Smooth muscle cell of the brain vasculature (primary cell): ENCODE measurements at places on chromosomes 2 and 18.

DNA sequence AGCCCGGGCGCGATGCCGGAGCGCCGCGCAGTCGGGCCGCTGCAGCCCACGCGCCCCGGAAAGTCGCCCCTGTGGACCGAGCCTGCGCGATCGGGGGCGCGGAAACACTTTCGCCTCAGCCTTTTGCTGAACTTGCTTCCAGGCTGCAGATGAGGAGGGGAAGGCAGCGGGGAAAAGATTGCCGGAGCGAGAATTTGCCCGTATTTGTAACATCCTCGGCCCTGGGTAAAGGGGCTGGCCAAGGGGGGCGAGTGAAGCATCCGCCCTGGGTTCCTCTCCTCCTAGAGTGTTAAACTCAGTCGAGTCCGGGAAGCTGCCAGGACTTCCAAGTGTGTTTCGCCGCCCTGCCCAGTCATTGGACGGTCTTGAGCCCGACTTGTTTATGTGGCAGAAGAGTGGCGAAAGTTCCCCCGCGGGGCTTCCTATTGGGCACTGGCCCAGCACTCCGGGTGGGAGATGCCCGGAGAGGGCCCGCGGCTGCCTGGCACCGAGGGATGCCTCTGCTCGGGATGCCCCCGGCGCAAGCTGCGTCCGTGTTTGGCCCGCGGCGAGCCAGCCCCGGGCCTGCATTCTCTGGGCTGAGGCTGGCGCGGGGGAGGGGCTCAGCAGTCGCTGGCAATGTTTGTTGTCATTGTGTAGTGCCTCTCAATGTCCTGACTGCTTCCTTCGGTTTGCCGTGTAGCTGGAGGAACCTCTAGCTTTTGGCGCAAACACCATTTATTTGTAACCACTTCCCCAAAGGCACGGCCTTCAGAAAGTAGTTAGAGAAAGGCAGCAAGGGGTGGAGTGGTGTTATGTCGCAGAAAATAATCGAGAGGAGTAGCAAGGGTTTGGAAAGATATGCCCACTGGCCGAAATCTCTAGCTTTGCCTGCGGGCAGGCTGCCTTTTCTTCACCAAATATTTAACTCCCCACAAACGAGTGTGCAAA lies 1.1 kb downstream of the CYBRD1 start:
- no peak for DNase-seq

- no peak for DNase-seq
Observed at GRCh38 chr2:100856732-100857131, 36.8 kb downstream of the NPAS2 start.

DNA sequence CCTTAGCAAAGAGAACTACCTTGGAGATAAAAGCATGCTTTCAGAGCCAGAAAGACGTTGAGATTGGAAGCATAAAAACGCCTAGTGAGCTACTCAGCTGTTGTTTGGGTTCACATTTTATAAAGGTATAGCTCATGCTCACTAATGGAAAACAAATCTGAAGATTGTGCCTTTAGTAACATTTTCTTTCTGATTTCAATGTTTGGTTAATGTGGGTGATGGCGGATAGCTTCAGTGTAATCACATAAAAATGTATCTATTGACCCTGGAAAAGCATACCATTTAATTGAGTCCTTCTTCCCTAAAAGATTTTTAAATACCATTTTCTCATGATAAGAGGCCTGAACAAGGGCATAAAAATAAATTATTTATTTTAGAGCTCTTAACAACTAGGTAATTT lies 73.4 kb downstream of the DTNA start:
- no peak for DNase-seq

- no peak for DNase-seq
Observed at GRCh38 chr2:134139611-134140010, 114.3 kb upstream of the MGAT5 start.

GRCh38 chr2:100320547-100321178 lies 1.6 kb downstream of the LONRF2 start:
- DNase-seq: no peak

- no peak for DNase-seq
Observed at GRCh38 chr2:42770288-42771131, 6.6 kb upstream of the OXER1 start.

GRCh38 chr2:10987861-10988260 lies 76.1 kb downstream of the KCNF1 start:
- DNase-seq: no peak

- no peak for DNase-seq
Observed at GRCh38 chr2:226932443-226932842, 96.6 kb downstream of the RHBDD1 start.

GRCh38 chr2:1728821-1729220 lies 15.5 kb downstream of the PXDN start:
- no peak for DNase-seq

DNA sequence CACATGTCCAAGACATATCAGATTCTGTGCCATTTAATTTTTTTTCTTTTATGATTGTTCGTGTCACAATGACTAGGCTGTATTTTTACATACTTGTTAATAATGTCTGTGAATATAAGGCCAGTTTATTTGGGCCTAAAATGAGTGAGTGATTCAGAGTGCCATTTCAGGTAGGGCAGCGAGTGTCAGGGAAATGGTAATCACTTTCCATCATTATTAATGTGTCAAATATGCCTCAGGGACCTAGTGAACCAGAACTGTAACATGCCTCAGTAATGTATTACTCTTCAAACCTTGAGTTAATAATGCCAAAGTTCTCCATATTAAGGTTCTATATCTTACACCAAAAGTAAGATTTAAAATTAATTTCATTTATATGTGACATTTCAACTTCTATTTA lies 8.6 kb downstream of the FAM171B start:
- no peak for DNase-seq

- DNase-seq: no peak
Observed at GRCh38 chr2:99805930-99806476, 316.2 kb upstream of the REV1 start.

DNA sequence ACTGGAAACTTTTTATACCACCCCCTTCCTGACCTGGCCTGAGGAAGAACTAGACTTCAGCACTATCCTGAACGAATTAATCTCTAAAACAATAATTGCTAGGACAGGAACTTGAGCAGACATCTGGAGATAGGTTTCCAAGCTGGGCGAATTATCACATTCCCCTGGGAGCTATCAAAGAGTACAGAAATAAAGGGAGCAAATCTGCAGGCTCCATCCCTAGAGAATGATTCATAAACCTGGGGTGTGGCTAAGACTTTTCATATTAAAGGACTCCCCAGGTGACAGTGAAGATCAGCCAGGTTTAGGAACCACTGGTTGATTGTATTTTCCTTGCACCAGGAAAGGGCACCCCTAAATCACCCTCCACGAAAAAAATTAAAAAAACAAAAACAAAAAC lies 105.6 kb upstream of the NOL4 start:
- no peak for DNase-seq

DNA sequence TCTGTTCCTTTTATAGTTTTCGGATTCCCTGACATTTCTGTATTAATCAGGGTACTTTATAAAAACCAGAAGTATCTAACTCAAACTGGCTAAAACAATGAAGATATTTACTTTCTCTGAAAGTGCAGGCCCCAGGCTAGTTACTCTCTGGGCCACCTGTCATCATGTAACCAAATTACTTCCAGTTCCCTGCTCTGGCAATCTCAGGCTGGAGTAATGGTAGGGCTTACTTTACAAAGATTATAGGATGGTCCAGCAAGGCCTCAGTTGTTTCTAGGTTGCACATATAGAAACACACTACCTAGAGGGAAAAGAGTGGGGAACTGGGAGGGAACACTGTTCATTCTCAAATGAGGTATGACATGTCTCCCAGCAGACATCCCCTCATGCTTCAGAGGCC lies 74.8 kb downstream of the CHST9 start:
- DNase-seq: no peak

DNA sequence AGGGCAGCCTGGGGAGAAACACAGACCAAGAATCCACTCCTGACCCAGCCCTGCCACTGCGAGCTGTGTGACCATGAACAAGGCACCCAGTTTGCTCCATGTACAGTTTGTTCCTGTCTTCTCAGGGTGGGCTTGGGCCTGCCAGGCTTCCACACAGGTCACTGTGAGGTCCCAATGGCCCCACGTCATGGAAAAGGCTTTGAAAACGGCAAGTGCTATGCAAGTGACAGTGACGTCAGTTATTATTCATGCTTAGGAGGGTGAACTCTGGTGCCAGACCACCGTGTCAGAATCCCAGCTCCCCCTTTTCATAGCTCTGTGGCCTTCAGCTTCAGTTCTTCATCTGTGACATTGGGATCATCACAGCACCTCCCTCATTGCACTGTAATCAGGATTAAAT lies 87.1 kb downstream of the TNS1 start:
- DNase-seq: no peak

GRCh38 chr2:42754776-42755140 lies 9.2 kb downstream of the OXER1 start:
- DNase-seq: no peak

DNA sequence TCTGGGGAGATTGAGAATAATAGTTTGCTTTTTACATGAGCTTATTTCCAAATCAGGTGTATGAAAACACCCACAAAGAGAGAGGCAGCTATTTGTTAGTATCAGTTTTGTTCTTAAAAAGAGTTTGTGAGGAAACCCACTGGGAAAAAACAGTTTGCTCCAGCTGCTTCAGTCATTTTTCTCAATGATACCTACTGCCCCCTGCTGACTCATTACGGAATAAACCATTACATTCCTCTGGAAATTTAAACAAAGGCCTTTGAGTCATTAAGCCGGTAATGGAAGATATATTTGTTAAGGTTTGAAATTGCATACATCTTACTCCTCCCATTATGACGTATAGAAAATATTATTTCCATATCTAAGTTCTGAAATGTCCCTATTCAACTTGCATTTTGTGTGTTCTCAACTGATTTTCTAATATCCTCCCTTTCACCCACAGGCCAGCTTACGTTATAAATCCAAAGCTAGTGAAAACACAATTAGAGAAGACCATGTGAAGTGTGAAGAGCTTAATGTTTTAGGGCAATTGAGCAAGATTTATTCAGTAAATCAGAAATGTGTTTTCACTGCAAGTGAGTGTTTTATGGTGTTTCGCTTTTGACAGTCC lies 761.6 kb downstream of the DSC3 start:
- peak; percentile 6 for DNase-seq

DNA sequence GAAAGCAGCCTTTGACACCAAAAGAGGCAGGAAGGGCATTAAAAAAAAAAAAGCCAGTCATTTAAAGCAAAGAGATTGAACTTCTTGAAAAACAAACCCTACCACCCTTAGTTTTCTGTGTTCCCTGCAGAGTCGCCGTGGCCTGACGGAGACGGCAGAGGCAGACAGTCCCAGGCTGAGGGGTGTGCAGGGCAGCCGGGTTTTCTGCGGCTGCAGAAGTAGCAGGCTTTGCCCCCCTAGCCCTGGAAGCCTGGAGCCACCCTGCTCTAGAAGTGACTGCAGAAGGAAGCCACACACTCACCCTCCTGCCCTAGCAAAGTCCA lies 2.8 kb downstream of the INPP5D start:
- DNase-seq: no peak

DNA sequence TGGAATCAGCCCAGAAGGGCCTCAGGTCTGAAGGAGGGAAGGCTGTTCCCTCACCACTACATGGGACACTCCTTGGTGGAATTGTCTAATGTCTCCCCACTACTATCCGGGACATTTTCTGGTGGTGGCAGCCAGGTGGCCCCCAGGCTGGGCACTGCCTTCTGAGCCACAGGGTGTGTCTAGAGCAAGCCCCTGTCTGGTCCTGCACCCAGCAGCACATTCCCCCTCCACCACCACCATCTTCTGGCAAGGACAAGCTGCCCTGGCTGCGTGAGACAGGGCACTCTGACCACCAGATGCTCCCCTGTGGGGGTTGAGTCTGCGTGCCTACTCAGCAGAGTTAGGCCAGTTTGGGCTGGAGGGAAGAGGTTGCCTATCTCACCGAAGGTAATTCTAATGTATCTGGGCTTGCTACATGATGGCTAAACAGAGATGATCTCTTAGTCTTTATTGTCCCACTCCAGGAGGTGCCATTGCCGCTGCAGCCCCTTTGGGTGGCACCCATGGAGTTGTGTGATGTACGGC lies 106.3 kb downstream of the PLB1 start:
- no peak for DNase-seq

DNA sequence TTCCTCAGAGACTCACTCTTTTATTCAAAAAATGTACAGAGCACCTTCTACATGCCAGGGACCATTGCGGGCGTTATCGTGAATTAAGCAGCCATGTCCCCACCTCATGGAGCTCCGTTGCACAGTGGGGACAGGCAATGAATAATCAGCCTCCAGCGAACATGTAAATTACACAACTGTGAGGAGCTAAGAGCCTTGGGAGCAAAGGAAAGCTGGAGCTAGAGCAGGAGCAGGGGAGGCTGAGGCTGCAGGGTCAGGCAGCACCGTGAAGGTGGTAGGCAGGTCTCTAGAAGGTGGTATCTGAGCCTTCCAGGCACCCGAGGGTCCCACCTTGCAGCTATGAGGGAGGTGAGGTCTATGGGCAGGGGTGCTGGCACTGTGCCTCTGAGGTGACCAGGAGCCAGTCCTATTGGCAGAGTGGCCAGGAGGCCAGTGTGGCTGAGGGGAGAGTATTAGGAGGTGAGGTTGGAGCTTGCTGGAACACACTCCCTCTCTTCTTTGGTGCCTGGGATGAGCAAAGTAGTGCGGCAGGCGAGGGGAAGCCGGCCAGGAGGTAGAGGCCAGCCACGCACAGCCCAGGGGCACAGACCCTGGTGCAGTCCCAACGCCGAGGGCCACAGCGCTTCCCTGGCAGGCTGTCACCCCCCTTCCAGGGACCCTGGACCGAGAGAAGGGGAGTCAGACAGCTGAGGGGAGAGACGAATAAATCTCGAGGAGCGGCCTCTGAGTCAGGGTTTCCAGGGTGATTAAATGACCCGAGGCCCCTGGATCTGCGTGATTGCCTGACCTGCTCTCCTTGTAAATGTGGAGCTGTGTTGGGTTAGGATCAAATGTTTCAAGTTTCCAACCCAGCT lies 167.3 kb downstream of the SEPTIN10 start:
- DNase-seq: no peak
